ENCODE measurements at places on chromosomes 11 and 22.
A peak's percentile ranks its signal among the peaks of the same experiment; 100 is the strongest.

DNA sequence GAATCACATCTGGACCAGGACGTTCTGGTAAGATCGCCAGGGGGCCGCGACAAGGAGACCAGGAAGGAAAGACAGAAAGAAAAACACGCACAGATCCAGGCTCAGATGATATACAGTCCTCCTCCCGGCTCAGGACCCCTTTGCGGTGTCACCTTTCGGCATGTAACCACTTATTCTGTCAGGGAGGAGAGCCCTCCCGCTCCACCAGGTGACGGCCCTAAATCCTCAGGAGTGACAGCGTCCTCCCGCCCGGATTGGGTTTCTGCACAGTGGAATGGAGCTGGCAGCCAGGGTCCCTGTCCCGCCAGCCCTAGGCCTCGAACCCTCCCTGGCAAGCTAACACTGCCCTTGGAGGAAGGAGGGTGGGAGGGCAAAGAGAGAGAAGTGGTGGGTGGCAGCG is 24.3 kb upstream of the KCNQ1OT1 start:
- no peak for DNase-seq

DNA sequence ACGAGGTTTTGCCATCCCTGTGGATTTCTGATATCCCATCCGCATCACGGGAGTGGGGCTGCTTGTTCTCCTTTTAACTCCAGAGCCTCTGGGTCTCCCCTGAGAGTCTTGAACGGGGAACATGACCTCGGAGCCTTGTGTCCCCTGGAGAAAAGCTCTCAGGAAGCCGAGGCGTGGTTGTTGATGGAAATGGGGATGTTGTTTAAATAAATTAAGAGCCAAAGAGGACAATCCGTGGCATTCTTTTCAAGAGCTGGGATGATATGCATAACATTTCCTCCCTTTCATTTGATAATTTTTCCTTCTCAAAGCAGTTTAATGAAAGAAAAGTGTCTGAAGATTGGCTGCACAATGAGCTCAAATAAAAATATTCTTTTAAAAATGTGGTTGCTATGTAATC is 14.2 kb downstream of the TSPAN18 start:
- DNase-seq, result no peak

DNA sequence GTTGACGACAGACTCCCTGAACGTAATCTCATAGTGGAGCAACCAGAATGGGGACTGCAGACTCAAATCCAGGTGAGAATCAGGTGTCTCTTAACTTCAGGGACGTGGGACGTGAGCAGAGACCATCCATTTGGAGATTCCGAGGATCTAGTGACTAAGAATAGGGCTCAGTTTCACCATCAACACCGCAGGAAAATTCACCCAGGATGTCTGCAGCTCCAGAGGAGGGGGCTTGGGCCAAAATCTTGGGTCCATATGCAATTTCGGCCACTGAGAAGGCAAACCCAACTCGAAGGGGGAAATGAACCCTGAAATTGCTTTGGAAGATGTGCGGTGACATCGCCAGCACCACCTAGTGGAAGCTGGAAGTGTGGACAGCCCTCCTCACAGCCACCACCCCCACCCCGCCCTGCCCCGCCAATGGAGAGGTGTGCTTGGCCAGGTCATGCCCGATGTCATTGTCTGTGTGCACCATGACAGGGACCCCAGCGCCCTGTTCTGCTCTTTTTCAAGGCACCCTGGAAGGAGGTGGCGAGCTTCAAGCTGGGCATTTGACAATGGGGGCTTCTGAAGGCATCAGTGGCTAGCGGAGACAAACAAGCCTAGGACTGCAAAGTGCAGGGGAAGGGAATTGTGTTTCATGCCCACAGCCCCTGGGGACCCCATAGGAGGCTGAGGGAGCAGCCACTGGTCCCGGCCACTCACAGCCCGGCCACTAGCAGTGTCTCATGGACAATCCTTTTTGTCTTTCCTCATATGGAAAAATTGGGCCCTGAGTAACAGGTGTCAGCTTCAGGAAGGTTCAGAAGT is 24.8 kb downstream of the APOL1 start:
- DNase-seq, result peak; percentile 70

- no peak for DNase-seq
Observed at GRCh38 chr11:20611892-20612291, 12.5 kb downstream of the SLC6A5 start.

DNA sequence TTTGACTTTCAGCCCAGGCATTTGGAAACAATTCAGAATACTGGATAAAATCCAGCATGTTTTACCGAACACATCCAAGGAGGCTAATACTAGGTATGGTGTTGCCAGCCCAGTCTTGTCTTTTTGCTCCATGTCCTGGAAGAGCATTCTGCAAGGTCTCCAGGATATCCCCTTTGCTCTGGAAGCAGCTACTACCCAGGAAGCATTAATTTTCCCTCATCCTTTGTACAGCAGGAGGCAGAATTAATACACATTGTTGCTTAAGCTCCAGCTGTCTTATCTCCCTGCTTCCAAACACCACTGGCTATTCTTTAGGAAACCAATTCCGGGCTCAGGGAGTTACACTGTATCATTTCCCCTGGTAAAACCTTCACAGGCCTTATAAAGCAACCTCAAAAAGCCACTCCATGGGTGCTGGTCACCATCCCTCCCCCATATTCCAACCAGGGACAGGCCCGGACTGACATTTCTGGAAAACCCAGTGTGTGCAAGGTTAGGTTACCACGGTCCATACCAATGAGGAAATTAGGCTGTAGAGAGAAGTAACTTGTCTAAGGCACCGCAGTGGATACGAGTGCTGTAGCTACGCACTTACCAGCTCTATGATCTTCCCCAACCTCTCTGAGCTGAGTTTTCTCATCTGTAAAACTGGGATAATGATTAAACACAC is 1.5 kb upstream of the UBASH3B start:
- DNase-seq, result no peak

GRCh38 chr11:3368199-3368598 is 10.7 kb downstream of the ZNF195 start:
- no peak for DNase-seq

GRCh38 chr22:22593964-22594656 is 35.0 kb upstream of the PRAME start:
- peak; percentile 57 for DNase-seq

GRCh38 chr22:40346185-40347118 is at the start of gene ADSL:
TSS of gene ADSL (plus strand) at chr22:40346500. CDS start at chr22:40346559, 59 bp downstream.
- peak; percentile 90 for DNase-seq

DNA sequence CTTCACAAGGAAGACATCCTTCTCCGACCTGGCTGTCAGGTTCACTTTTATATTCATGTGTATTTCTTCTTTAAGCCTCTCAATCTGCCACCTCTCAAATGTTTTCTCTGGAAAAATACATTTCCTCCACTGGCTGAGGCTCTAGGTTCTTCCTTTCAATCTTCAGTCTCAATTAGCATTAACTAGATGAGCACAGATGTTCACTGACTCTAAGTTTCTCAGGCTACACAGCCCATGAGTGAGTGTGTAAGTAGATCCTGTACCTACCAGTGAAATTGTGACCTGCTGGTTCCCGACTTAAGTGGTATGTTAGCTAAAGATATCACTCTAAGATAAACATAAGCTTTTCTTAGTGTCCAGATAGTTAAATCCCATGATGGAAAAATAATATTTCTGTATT is 206.9 kb downstream of the ADAMTS15 start:
- no peak for DNase-seq

DNA sequence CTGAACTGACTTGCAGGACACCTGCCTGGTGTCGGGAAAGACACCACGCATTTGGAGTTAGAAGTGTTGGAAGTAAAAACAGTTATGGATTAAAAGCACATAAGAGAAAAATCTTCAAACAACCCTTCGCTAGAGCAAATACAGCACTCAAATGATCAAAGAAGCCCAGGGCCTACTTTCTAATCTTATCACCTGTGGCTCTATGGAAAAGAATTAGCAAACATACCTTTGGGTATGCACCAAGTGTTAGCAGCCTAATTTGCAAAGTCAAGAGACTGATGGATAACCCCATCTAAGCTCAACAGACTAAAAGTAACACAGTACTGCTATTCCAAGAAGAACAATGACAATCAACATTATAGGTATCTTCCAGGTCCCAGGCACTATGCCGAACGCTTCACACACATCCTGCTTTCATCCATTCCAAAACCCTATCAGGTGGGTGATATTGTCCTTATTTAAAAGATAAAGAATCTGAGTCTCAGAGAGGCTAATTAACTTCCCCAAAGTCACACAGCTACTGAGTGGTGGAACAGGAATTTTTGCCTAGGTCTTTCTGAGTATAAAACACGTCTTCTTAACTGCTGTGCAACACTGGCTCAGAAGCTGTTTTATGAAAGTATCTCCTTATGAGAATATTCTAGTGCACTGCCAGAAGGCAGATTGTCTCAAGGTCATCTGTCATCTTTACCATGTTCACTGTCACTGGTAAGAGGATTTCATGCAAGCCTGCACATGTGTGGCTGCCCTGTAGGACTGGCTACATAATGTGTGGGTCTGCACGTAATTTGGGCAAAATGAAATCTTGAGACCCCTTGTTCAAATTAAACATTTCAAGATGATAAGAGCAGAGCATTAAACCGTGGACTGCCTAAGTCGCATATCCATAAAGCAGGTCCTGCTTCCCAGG is 16.4 kb downstream of the SLC1A2 start:
- DNase-seq, result no peak

- DNase-seq, result no peak
Observed at GRCh38 chr11:6110011-6110410, 2.5 kb downstream of the OR56B4 start.

DNA sequence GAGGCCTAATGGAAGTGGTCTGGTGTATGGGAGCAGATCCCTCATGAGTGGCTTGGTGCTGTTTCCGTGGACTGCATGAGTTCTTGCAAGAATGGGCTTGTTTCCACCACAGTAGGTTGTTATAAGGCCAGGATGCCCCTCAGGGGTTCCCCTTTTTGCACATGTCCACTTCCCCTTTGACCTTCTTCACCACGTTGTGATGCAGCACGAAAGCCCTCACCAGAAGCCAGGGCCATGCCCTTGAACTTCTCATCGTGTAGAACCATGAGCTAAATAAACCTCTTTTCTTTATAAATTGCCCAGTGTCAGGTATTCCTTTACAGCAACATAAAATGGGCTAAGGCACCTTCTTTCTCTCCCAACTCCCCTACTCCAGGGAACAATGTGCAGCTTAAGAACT is 2.8 kb upstream of the NARS2 start:
- no peak for DNase-seq

DNA sequence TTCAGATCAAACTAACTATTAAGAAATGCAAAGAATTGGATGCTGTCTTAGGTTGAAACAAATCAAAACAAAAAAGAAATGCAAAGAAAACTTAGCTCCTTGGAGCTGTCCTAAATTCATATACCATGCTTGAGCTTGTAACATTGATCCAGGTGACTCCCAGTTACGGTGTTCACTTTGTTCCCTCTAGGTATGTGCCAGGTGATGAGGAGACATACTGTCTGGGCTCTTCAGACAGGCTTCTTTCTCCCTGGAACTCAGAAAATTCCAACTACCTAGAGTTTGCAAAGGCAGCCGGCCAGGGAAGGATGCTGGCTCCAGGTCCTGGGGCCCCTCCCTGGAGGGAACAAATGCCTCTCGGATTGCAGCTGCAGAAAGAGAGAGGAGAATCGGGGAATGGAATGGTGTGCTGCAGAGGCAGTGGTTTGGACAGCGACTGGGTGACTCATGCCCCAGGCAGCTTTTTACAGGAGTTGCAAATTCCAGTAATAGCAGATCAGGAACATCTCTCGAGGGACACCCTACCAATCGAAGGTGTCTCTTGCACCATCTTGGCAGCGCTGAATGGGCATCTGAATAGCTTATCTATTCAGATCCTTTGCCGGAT is 12.3 kb upstream of the ASPHD2 start:
- DNase-seq, result no peak

GRCh38 chr11:4839851-4840549 is 9.0 kb downstream of the OR51S1 start:
- DNase-seq, result no peak

DNA sequence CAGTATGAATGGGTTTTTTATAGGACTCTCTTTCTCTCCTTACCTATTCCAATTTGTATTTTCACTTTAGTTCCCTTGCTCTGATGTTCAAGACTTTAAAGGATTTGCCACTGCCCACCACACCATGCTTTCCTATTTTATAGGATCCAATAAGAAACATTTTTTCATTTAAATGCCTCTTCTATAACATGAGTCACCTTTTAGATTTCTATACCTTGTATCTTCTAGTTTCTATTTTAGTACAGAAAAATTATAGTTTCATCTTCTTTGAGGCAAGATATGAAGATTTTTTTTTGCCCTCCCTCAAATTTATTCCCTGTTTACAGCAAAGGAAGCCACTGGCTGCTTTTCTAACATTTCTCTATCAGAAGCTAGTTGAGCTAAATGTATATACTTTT is 76.8 kb downstream of the ARFGAP2 start:
- no peak for DNase-seq

- no peak for DNase-seq
Observed at GRCh38 chr11:2590131-2590964, 109.4 kb downstream of the KCNQ1OT1 start.

GRCh38 chr11:131975619-131976018 is 605.2 kb downstream of the NTM start:
- DNase-seq, result no peak

DNA sequence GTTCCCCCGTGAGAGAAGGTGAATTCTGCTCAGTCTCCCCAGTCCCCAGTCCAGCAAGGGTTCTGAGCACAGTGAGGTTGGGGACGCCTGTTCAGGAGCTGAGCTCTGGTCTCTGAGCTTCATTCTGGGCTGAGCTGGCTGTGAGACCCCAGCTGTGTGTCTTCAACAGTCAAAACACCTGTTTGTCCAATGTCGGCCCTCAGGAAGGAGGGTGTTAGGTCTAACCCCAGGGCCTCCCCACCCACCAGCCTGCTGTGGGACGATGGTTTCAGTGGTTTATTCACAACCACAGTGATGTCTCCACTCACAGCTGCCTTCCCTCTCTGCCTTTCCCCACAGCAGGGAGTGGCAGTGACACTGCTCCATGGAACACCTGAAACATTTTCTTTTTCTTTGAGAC is 1282.9 kb downstream of the TBC1D22A start:
- DNase-seq, result no peak

- DNase-seq, result no peak
Observed at GRCh38 chr22:19037282-19038163, 84.7 kb downstream of the DGCR2 start.

DNA sequence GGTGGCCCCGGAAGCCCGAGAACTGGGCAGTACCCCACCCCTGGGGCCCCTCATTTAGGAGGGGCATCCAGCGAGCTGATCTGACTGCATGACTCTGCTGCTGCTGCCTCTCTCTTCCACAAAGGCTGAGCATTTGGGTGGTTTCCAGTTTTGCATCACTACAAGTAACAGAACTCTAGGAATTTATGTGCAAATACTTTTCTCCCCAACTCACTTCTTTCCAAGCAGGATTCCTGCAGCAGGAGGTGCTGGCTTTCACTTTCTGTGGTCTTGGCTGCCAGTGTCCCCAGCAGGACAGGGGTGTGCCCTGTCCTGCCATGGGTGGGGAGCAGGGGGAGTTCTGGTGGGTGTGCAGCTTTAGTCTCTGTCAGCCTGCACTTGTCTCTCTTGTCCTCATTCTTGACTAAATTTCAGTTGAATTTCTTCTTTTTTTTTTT is 21.2 kb downstream of the UPB1 start:
- peak; percentile 18 for DNase-seq

DNA sequence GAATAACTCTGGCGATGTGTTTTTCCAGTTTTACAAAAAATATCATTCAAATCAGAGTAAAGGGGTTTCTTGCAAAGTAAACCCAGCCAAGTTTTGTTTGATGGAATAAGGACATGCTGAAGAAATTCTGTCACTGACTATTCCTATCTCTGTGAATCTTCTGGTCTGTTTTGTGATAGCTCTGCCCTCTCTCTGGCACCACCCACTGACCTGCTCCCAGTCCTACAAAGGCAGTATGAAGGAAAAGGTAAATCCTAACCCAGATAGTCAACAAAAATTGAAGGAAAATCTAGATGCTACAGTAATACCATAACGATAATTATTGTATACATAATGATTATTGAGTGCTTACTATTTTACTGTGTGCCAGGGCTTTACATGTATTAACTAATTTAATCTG is 76.3 kb upstream of the TP53AIP1 start:
- no peak for DNase-seq
